Caco-2 (cell line): ENCODE measurements at places on chromosomes 5 and 9. TPM values are rescaled to one million over a fixed set of nuclear protein-coding genes. Genes with fewer than 3 reads are reported as not detected.

DNA sequence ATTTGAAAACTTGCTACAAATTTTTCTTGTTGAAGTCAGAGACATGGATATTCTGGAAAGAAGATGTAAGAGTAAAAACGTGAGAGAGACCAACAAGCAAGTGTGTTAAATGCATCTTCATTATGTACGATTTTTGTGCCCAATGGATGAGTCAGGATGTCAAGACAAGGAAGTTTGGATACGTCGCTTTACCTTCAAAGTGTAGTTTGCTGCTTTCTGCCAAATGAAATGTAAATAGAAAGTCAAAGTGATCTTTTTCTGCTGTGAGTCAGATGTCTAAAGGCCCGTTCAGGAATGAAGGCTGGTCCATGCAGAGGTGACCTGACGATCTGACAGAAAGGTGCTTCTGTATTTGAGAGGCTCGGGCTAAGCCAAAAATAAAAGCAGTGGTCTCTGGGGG, 273.1 kb upstream of the PIK3R1 start:
- DNase-seq: no peak

- no peak for DNase-seq
Measured at GRCh38 chr5:155293605-155294178, 280.1 kb downstream of the KIF4B start.

GRCh38 chr5:95832664-95833063, 10.1 kb upstream of the GLRX start:
- DNase-seq: no peak

Gene PITX1
- 114 and 117 TPM in 2 replicates for total RNA-seq

GRCh38 chr5:82992646-82993045, 84.5 kb downstream of the TMEM167A start:
- no peak for DNase-seq

Gene SLC46A2
- total RNA-seq: not detected in 2 replicates

DNA sequence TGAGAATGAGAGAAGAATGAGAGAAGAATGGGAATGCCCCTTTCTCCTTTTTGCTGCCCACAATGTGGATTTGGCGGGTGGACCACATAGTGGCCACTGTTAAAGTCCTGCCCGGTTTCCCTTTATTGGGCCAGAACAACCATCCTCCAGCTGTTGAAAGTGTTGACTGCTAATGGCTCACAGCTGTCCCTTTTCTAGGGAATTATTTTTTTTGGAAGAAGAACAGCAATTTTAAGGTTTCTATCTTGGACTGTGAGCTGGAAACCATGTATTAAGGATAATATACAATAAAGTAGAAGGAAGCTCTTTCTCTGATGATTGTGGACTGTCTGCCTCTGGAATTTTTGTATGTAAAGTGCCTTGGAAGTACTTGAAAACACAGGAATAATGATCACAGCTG, 185.9 kb downstream of the DMRT2 start:
- no peak for DNase-seq

Gene TLX3
- total RNA-seq: not detected in 2 replicates

- no peak for DNase-seq
Measured at GRCh38 chr9:71326360-71326759, 204.9 kb upstream of the TRPM3 start.

Gene MEF2C
- 1.5 and 1.9 TPM in 2 replicates for total RNA-seq

DNA sequence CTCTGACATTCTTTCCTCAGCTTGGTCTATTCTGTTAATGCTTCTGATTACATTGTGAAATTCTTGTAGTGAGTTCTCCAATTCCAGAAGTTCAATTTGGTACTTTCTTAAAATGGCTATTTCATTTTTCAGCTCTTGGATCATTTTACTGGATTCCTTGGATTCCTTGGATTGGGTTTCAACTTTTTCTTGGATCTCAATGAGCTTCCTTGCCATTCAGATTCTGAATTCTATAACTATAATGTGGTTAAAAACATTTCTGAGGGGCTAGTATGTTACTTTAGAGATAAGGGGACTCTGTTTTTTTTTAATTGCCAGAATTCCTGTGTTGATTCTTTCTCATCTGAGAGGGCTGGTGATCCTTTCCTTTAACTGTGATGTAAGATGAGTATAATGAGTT, 136.4 kb downstream of the MCTP1 start:
- no peak for DNase-seq

Gene CDH6
- 16.0 and 18.0 TPM in 2 replicates for total RNA-seq

Gene SHOC1
- total RNA-seq: not detected in 2 replicates

- no peak for DNase-seq
Measured at GRCh38 chr5:125496393-125496792, 750.0 kb upstream of the ZNF608 start.

Gene MZB1
- not detected in 2 replicates for total RNA-seq

- DNase-seq: no peak
Measured at GRCh38 chr5:36279054-36279698, 22.5 kb downstream of the RANBP3L start.

GRCh38 chr5:134595458-134595838, 37.2 kb downstream of the SAR1B start:
- no peak for DNase-seq

GRCh38 chr5:30607301-30607894, 586.1 kb upstream of the CDH6 start:
- DNase-seq: no peak

- DNase-seq: no peak
Measured at GRCh38 chr5:2433086-2433485, 318.4 kb downstream of the IRX2 start.

DNA sequence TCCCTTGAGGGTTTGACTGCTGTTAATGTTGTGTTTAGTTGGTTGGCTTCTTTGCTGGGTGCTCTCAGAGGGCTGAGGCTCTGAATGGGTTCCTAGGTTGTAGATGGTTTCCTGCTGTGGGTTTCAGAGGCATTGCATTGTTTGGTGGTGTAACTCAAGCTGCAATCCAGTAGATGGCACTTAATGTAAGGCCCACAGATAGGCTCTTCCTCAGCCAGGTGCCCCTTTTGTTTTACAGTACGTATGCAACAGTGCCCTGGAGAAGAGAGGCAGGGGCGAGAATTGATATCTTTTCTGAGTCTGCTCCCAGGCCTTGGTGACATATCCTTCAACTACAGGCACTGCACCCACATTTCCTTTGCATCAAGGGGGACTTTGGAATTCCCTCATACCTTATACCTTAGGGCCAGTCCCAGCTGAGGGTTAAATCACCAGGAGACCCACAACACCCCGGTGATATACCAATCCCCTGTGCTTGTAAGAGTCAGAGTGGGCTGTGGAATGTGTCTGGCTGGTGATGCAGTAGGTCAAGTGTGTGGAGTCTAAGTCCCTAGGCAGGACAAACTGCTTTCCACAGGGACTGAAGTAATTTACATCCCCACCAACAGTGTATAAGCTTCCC, 7.0 kb upstream of the UGT3A2 start:
- peak; percentile 35 for DNase-seq

- no peak for DNase-seq
Measured at GRCh38 chr9:15058236-15058635, 148.0 kb upstream of the FREM1 start.

DNA sequence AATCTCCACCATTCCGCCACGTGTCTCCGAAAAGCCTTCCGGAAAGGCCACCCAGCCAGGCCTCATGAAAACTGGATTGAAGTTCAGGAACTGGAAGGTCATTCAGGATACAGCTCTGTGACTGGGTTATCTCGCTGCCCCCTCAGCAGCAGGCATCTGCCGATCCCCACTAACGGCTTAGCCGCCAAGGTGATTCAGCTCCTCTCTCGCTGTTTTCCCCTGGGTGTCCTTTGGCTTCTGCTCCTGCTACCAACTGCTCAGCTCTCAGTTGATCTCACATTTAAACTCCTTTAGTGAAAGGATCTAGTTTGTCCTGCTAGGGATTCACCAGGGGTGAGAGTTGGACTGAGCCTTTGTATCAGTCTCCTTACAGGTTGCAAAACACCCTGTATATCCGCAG, 2.2 kb upstream of the GDNF start:
- DNase-seq: no peak
